ENCODE measurements at places on chromosomes 5 and 9.

DNA sequence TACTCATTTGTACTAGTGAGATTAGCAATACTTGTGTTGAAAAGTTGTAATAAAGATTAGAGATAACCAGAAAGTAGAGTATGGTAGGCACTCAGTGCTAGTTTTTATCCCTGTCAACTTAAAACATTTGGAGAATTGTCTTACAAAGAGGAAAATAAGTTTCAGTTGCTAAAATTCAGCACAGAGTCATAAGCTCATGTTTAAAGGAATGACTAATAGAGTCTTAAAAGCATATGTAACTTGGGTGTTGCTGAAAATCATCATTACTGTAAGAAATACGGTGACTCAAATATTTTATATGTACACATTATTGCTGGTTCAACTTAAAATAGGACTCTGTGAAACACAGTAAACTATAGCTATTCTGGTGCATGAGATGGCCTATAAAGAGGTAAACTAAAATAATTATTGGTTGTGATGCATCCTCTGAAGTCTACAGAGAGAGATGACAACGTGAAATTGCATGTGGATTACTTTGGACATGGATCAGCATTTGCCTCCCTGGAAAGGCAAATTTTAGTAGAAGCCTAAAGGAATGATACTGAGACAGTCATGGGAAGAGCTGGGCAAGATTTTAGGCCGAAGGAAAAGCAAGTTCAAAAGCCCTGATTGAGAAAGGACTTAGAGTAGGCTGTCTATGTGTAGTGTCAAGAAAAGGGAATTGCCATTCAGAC lies 34.6 kb downstream of the SGCD start:
- no peak for DNase-seq

GRCh38 chr5:36875790-36876298 lies 725 bp upstream of the NIPBL start:
- no peak for DNase-seq

GRCh38 chr5:133842846-133843611 lies 125.4 kb downstream of the C5orf15 start:
- no peak for DNase-seq

- DNase-seq = no peak
Observed at GRCh38 chr5:1960595-1961303, 78.0 kb upstream of the IRX4 start.

DNA sequence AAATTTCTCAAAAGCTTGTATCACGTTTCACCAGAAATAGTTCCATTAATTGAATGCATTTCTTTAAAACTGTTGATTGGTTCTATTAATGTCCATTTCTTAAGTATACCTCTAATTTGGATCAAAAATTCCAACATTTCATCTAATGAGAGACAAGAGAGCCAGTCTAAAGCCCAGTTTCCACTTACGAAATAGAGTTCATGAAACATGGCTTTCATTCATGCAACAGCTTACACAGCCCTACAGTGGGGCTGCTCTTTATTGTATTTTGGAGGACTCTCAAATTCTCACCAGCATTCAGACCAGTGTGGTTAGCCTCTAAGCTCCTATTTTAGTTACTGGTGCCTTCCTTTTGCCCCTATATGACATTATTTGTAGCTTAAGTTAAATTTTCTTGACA lies 566.9 kb upstream of the RGMB start:
- no peak for DNase-seq

DNA sequence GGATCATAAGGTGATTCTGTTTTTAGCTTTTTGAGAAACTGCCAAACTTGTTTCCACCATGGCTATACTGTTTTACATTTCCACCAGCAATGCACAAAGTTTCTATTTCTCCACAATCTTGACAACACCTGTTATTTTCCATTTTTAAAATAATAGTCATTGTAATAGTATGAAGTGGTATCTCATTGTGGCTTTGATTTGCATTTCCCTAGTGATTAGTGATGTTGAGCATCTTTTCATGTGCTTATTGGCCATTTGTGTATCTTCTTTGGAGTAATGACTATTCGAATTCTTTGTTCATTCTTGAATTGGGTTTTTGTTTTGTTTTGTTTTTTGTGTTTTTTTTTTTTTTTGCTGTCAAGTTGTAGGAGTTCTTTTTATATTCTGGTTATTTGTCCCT lies 4.9 kb downstream of the GARNL3 start:
- DNase-seq = no peak

DNA sequence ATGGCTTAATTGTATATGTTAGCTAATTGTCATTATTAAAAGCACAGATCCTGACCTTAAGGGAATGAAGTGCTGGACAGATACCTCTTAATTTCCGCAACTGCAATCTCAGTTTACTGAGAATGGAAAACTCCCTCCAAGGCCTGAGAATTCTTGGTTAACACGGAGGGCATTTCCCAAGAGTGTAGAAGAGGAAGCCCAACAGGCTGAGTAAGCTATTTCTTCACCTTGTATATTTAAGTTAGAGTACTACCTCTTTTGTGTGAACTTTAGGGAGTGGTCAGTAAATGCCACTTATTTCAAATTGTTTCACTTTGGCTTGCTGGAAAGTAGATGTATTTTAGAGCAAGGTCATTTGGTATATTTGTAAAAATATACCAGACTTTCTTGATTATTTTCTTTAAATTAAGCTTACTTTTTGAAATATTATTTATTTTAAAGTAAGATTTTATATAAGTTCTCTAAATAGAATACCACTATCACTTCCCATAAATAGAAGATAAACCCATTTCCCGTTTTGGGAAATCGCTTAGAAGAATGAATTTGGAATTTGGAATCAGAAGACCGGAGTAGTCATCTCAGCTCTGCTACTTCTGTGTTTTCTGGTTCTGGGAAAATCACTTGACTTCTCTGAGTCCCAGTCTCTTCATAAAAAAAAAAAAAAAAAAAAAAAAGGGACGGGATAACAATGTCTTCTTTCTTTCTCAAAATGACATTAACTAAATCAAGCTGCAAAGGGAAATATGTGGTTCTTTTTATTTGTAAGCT lies 26.0 kb upstream of the C9orf72 start:
- peak; percentile 11 for DNase-seq

GRCh38 chr5:103021314-103021713 lies 98.6 kb downstream of the GIN1 start:
- DNase-seq = no peak

DNA sequence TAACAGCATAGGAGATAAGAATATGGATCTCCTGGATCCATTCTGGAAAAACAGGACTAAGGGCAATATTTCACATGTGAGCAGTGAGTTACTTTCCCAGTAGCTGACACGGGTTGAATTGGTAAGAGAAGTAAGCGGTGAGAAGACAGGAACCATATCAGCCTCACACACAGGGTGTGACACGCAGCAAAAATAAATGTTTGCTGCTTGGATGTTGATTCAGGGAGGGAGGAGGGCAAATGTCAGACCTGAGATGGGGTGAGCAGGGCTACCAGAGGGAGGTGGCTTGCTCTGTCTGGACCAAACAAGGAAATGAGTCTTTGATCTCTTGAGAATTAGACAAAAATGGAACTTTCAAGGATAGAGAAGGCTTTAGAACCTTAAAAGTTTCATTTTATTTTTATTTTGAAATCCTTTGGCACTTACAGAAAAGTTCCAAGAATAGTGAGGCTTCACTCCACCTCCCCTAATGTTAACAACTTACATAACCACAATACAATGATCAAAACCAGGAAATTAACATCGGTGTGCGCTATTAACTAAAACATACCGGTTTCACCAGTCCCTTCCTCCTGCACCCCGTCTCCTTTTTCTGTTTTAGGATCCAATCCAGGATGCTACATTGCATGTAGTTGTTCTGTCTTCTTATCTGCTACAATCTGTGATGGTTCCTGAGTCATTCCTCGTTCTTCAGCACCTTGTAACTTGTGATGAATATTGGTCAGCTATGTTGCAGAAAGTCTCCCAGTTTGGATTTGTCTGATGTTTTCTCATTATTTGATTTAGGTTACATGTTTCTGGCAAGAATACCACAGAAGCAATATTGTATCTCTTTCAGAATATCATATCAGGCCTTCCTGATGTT lies 20.5 kb upstream of the ARHGEF28 start:
- DNase-seq = no peak

DNA sequence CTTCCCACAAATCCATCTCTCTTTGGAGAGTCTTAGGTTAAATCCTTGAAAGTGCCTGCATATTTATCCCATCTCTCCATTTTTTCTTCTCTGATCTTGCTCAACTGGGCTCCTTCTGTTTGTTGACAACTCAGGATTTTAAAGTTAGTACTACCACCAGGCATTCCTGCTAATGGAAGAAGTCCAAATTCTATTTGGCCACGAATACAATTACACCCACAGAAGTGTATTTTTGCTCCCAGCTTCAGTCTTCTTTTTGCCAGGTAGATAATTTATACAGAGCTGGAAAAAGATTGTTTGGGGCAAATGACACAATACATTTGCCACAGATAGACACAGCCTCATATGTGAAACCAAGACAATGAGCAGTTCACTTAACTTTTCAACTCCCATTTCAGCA lies 74.8 kb downstream of the CETN3 start:
- DNase-seq = no peak

DNA sequence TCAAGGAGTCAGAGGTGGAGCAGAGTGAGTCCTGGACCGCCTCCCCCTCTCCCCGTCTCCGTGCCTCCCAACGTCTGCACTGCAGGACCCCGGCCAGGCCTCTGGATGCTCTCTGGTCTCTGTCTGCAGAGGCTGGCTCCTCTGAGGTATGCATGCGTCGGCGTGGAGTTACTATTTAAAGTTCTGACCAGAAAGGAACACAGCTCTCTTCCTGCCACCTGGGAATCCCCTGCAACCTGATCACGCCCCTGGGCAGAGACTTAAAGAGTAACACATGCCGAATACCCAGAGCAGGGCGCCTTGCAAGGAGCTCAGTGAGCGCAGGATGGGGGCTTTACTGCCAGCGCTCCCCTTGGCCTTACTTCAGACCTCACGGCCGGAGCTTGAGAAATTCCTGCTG lies 16.0 kb downstream of the ANXA6 start:
- no peak for DNase-seq

DNA sequence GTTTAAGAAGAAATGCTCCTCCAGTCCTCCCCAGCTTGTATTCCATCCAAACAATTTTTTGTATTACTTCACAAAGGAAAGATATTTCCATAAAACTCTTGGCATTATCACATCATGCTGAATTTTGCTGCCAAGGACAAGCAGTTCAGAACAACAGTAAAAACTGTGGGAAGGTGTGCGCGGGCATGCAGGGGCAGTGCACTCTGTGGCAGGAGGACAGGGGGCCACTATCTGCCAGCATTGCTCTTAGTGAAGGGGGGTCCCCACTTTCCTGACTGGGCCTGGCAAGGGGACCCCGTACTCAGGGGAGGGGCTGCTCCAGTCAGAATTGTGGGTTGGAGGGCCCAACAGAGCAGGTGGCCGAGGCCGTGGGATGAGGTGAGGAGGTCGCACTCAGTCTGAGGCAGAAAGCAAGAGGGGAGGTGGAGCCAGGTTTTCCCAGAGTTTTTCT lies 32.8 kb downstream of the ANGPTL2 start:
- DNase-seq = no peak

- no peak for DNase-seq
Observed at GRCh38 chr9:84283946-84284345, 56.6 kb downstream of the SLC28A3 start.

GRCh38 chr9:33239921-33240320 lies at the start of gene SPINK4:
Gene SPINK4, plus strand, starts transcription at chr9:33240167. Its CDS starts 42 bp downstream, at chr9:33240209.
- no peak for DNase-seq

- peak; percentile 98 for DNase-seq
Observed at GRCh38 chr9:107375651-107376369, 92.7 kb downstream of the RAD23B start.

DNA sequence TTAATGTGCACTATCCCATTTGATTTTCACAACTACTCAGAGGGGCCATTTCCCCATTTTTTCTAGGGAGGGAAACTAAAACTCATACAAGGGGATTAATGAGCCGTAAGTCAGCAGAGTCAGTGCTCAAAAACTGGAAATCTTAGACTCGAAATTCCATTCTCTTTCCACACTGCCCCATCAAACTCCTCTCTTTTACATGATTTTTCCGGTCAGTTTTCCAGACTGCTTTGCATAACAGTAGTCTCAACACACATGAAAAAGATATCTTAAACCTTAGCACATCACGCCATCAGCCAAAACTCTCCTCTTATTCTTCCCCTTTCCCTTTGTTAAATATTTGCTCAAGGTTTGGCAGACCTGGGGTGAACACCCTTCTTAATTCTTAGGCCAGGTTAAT lies 332.0 kb downstream of the RFX3 start:
- DNase-seq = no peak

DNA sequence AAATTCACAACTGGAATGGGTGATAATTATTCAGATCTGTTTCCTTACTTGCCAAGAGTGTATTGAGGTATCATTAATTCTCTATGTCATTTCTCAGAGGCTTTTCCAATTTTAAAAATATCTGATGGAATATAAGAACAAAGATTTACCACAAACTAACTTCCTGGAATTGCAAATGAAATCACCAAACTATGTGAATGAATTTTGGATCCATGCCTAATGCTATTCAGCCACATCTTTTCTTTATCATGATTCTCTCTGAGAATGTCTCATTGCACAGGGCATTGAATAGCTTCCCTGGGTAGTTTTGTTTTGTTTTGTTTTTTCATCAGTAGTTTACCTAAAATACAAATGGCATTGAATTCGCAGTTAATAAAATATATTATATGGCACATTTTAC lies 146.9 kb upstream of the FBN2 start:
- no peak for DNase-seq

DNA sequence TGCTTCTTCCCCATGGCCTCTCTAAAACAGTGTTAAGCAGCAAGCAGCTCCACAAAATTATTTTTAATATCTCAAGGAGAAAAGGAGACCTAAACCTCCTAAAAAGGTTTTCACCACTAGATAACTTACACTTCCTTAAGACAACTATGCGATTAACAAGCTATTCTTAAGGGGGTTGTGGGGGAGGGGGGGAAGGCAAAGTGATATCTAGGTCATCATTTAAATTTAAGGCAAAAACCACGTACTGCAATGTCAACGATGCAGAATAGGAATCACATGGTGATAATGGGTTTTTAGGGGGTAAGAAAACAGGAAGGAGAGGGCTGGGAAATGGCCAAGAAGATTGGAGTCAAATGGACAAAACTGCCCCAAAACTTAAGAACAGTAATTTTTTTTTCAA lies 32.6 kb downstream of the CSNK1A1 start:
- DNase-seq = no peak

GRCh38 chr5:66597183-66597757 lies 1.1 kb downstream of the MAST4 start:
- no peak for DNase-seq

- DNase-seq = no peak
Observed at GRCh38 chr5:53335115-53335514, 145.3 kb upstream of the FST start.

DNA sequence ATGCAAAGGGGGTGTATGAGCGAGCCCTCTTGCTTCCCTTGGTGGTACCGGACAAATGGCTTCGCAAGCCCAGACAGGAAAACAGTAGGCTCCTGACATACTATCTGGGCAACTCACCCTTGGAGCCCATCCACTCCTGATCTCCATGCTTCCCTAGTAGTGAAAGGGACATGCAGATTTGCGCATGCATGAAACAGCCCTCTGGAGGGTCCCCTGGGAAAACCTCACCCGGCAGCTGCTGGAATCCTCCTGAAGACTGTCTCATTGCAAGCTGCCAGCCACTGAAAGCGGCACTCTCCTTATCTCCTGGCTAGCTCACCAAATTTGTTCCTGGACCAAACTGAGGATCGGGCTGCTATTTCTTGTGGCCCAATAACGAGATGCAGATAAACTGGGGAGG lies 10.2 kb downstream of the ZNF169 start:
- no peak for DNase-seq

Measured in COLO829 (cell line).